Upper lobe of left lung (tissue), 6 donors: ENCODE measurements at places on chromosomes 1 and 21.

DNA sequence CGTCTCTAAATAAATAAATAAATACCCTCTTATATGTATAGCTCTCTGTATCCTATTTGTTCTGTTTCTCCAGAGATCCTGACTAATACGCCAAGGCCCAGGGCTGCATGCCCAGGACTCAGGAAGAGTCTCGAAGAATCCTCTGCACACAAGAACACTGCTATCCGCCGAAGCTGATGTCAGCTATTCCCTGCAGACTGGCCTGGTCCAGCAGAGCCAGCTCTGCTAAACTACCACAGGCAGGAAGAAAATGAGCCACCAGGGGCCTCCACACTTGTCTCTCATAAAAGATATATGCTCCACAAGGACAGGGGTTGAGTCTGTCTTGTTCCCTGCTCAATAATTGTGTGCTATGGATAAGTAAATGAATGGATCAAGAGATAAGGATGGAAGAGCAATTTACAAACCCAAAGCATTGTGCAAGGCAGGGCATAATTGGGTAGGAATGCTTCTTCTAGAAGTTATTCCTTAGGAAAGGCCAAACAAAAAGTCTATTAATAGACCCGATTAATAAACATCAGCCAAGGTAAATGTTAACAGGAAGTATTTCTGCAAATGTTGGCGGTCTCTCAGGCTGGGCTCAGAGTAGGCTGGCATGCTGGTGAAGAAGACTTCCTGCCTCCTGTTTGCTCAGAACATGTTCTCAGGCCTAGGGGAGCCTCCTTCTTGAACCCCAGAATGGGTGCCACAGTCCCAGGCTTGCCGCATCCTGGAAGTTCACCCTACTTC, 26.3 kb upstream of the MAN1C1 start:
- no peak for DNase-seq

- DNase-seq = peak; percentile 89
Observed at GRCh38 chr1:43147625-43148327, 24.3 kb downstream of the EBNA1BP2 start.

- DNase-seq = no peak
Observed at GRCh38 chr21:29145852-29146453, 15.5 kb downstream of the MAP3K7CL start.

DNA sequence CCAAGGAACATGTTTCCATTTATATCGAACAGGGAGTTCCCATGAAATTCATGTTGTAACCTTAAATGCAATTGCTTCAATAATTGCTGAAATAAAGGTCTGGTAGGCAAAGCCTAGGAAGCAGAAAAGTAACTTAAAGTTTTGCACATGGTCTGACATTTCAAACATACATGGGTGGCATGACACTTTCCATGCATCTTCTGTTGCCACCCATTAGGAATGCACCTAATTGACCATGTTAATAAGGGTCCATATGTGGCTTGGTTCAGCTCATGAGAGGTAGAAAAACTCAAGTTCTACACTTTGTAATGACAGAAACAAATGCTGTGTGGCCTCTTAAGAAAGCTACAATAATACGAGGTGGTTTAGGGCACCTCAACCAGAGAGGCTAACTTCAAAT, 72.0 kb upstream of the GORAB start:
- DNase-seq = no peak

- no peak for DNase-seq
Observed at GRCh38 chr1:159090286-159091179, 14.0 kb upstream of the AIM2 start.

- no peak for DNase-seq
Observed at GRCh38 chr1:230156536-230156935, 89.5 kb downstream of the GALNT2 start.

DNA sequence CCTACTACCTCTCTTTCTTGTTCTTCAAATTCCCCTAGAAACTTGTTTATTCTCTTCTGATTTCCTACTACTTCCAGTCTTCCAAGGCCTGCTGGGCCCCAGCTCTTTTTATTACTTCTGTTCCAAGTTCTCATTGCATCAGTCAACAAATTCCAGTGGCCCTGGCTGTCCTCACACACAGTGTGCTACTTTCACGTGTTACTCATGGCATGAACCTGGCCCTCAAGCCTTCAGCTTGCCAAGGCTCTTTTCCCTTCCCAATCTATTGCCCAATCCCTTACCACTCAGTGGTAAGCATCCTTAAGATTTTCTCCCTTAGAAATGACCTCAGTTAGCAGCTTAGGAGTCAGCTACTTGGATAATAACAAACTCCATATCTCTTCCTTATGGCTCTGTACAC, 613.5 kb downstream of the LMO4 start:
- peak; percentile 81 for DNase-seq

- peak; percentile 40 for DNase-seq
Observed at GRCh38 chr1:41741244-41741643, 177.5 kb downstream of the HIVEP3 start.

DNA sequence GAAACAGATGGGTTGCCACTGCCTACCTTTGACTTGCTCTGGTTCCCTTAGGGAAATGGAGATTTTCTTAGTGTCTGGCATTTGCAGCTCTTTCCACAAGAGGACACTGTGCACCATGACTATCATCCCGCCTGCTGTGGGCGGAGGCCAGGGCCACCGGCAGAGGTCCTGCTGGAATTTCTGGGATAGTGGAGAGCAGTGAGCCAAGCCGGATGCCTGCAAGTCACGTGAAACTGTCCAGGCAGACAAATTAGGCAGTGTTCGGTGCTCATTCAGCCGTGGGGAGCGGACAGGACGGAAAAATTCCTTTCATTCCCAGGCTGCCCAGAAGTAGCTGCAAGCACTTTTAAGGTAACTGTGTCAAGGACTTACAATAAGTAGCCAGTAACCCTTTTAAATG, 43.4 kb downstream of the IGSF5 start:
- DNase-seq = peak; percentile 81

- no peak for DNase-seq
Observed at GRCh38 chr1:172946814-172947507, 103.8 kb downstream of the TNFSF18 start.

GRCh38 chr1:208834381-208835096, 590.4 kb upstream of the PLXNA2 start:
- DNase-seq = peak; percentile 66

GRCh38 chr1:5490635-5491034, 501.6 kb downstream of the NPHP4 start:
- no peak for DNase-seq

DNA sequence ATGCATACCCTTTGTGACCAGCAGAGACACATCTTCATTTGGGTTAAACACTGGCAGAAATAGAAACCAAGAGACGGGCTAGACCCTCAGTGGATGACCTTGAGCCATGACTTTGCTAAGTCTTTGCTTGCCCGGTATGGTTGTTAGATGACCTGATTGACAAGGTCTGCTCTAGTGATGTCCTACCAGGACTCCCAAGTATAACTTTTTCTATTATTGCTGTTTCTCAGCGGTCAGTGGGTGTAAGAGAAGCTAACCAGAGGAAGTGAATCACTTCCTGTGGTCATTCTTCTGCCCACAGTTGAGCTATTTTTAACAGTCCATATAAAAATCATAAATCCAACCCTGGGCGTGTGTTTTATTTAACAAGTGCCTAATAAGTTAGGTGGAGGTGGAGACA, 126.2 kb upstream of the ETS2 start:
- DNase-seq = no peak

- DNase-seq = no peak
Observed at GRCh38 chr1:36583980-36584782, 101.5 kb upstream of the CSF3R start.

DNA sequence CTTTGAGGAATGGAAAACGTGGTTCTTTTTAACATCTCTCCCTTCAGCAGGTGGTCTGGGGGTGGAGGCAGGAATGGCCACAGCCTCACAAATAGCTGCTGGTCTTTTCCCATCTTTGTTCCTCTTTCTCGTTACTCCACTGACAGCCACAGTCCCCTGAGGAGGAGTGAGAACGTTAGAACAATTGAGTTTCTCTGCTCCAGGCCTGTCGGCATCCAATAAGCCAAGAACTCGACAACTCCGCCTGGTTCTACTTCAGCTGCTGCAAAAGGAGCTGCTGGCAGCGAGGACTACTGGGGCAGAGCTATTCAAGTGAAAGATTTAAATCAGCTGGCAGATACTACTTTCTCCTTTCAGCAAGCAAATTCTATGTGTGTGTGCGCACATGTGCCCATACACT, 169.5 kb upstream of the GALNT2 start:
- no peak for DNase-seq

DNA sequence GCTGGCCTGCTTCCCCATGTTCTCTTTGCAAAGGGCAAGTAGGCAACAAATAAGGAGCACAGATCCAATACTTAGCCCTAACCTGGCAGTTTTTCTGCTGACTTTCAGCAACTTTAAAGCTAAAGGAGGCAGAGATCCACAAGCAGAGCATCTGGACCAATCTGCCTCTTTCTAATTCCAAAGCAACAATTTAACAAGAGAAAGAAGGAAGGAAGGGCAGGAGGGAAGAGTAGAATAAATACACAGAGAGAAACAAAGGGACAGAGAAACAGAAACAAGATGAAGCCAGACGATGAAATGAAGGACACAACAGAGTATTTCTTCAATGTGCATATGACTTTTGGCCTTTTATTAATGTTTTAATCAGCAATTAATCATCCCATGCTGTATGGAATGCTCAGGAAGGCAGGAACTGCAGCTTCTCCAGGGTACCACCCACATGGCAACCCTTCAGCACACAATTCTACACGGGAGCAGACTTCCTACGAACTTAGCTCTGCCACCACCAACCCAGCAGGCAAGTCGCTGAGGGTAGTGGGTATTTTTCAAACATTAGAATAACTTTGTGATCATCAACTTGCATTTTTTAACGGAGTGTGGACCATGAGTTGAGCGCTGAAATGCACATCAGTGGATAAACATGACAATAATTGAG, 15.3 kb downstream of the CLCC1 start:
- DNase-seq = no peak

DNA sequence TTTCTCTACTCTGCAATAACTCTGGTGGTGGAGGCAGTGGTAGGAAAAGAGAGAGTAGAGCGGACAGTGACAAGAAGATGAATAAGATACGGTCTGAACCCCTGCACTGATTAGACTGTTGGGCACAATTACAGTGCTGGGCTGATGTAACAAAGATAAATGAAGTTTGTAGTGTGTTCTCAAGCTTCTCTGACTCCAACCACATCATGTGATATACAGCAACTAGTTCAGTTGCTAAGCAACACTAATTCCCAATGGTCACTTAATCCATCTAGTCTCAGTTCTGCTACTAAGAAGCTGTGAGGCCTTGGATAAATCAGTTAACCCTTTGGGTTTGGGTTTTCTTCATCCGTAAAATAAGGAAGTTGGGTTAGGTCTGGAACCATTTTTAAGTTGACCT, 17.3 kb downstream of the DDR2 start:
- no peak for DNase-seq

DNA sequence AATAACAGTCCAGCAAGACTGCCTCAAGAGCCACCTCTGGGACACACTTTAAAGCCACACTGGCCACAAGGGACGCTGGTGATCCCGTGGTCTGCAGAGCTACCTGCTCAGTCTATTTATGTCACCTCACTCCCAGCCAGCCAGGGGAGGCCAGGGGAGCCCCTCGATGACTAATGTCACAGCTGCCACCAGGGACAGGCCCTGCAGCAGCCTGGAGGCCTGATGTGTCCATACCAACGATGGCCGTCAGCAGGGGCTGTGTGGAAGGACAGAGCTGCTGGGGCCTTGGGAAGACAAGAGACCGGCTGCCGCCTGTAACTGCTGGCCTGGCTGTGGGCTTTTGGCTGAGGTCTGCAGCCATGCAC, 71.0 kb downstream of the SIK1 start:
- no peak for DNase-seq

- DNase-seq = no peak
Observed at GRCh38 chr1:84206375-84206774, 62.3 kb downstream of the PRKACB start.
